Stimulated activated CD4-positive, alpha-beta T cell treated with anti-CD3 and anti-CD28 coated beads, Interleukin-1b, Interleukin-23, amount 100 ng/mL, for 1 hour (primary cell): ENCODE measurements at places on chromosomes 11 and 22.

DNA sequence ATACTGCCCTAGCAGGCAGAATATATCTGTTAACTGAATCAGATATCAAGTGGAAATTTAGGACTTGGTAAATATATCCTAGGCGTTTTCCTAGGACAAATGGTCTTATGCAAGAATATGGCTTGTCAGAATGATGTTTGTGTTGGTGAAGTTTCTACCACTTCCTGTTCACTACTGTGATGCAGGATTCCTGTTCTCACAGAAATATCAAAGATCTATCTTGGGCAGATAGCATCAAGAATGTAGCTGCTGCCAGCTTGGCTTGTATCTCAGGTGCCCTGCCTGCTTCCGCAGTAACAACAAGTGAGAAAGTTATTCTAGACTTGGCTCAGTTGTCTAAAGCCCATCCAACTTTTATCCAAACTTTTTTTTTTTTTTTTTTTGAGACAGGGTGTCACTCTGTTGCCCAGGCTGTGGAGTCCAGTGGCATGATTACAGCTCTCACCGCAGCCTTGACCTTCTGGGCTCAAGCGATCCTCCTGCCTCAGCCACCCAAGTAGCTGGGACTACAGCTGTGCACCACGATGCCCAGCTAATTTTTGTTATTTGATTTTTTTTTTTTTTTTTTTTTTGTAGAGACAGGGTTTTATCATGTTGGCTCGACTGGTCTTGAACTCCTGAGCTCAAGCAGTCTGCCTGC lies 61.3 kb downstream of the PPME1 start:
- no peak for DNase-seq

GRCh38 chr11:110079726-110080125 lies 13.5 kb upstream of the ZC3H12C start:
- no peak for DNase-seq

DNA sequence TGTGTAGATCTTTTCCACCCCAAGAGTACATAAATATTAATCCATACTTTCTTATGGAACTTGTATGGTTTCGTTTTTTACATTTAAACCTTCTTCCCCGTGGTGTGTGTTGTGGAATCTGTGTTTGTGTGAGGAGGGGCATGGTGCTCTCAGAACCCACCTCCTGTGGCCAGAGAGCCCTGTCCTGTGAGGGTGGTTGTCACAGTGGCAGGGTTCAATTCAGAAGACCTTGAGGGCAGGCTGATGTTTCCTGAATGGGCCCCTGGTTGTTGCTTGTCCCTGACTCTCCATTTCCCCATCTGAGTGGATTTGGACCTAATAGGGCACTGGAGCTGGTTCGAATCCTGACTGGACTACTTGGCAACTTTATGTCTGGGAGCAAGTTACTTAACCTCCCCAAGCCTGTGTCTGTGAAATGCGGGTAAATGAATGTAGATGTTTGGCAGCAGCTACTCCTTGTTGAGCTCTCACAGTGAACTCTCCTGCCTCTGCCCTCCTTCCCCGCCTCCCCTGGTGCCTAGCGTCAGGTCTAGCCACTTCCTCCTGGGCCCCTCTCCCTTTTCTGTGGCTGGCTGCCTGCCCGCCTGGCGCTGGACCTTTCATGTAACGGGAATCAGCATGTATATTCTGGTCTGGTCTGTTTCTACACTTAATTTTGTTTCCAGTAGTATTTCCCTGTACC lies 7.3 kb downstream of the NEAT1 start:
- no peak for DNase-seq

DNA sequence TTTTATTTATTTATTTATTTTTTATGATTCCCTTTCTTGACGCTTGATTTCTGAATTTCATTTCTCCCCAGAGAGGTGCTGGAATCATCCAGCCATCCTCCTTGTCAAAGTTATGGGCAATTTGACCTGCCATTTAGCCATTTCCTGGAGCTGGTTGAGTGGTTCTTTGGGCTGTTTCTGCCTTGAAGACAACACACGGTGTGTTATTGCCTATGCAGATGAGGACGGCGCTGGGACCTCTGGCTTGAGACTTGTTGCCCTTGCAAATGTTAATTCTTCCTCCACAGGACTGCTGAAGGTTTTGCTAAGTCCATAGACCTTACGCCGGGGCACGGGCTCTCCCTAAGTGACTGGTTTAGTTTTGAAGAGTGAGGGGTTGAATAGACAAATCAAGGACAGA lies 147.9 kb upstream of the PLET1 start:
- no peak for DNase-seq

GRCh38 chr11:90737444-90738050 lies 514.7 kb upstream of the CHORDC1 start:
- no peak for DNase-seq

GRCh38 chr11:28209906-28210305 lies 101.7 kb downstream of the METTL15 start:
- DNase-seq, result no peak

DNA sequence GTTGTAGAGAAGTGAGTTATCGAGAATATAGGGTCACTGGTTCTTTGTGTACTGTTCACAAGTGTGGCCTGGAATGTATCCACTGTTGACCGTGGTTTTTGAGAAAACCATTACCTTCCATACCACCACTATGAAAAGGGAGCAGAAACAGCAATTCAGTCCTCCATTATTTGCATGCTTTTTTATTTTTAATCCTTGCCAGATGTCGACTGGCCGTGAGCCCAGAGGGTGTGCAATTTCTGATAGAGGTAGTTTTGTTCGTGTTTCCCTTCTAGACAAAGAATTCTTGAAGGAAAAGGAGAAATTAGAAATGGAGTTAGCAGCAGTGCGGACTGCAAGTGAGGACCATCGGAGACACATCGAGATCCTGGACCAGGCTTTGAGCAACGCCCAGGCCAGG lies 81.7 kb downstream of the AMOTL1 start:
- no peak for DNase-seq

- no peak for DNase-seq
Measured at GRCh38 chr11:40045312-40045711, 1414.1 kb downstream of the LRRC4C start.

DNA sequence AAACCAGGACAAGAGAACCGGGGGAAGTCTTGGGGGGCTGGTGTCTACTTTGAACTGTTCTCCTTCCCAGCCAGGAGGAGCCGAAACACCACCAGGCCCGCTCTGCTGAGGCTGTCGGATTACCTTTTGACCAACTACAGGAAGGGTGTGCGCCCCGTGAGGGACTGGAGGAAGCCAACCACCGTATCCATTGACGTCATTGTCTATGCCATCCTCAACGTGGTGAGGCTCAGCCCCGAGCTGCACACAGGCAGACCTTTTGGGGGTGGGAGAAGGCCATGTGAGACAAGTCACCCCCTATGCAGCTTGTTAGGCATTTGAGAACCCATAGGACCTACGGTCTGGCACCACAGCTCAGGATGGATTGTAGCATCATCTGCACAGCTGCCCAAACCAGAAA lies 2.8 kb downstream of the HTR3A start:
- no peak for DNase-seq
